Stimulated activated effector memory CD8-positive, alpha-beta T cell treated with anti-CD3 and anti-CD28 coated beads, Interleukin-12 subunit alpha, Interleukin-12 subunit beta, amount 100 ng/mL, for 72 hours (primary cell): ENCODE measurements at places on chromosomes 2 and 18.

DNA sequence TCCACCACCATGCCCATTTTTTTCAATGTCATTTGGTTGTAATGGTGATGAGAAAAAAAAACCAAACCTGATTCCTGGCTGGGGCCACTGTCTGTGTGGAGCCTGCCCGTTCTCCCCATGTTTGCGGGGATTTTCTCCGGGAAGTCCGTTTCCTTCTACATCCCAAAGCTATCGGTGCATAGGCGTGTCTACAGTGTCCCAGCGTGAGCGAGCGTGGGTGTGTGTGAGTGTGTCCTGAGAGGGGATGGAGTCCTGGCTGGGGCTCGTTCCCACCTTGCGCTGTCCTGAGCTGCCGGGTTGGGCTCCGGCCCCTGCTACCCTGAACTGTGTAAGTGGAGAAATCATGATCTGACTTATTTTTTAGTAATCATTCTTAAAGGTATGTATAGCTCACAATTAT, 7.3 kb upstream of the ZAP70 start:
- DNase-seq = no peak

DNA sequence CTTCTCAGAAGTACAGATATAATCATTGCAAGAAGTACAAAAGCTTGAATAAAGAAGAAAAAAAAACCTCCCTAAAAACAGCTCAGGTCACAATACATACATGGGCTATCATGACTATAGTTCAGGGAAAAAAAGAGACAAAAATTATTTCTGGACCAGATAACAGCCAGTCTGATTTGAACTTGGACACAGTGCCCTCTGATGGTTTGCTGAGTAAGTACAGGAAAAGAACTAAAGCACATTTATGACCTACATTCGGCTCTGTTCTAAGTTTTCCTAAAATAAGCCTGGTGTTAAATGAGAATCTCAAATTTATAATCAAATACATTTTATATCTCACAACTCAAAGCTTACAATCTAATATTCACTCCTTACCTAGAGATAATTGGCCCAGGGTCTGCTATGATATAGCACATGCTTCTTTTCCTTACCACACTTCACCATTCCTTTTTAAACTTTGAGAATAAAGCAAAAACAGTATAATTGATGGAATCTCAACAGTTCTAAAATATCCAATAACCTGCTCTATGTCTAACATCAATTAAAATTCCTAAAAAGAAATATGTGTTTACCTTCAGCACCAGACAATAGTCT, 81.1 kb downstream of the RAPH1 start:
- DNase-seq = no peak

- no peak for DNase-seq
Measured at GRCh38 chr18:79361766-79362522, 33.8 kb upstream of the NFATC1 start.

GRCh38 chr2:17517481-17518211, 594 bp downstream of the RAD51AP2 start:
- no peak for DNase-seq

DNA sequence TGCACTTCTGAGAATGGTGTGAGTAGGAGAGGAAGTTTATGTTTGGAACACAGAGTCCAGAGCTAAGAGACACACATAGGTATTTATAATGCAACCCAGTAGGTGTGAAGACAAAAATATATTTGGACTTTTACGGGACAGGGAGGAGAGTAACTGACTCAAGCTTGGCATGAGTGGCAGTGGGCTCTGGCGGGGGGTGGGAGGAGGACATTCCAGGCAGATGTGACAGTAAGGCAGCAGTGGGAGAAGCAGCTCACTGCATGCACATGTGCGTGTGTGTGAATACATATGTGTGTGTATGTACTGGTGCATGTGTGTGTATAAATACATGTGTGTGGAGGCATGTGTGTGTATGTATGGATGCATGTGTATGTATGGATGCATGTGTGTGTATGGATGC, 51.4 kb downstream of the DCDC2C start:
- no peak for DNase-seq

GRCh38 chr2:25044990-25045389, 3.1 kb downstream of the EFR3B start:
- peak; percentile 63 for DNase-seq

GRCh38 chr2:74747411-74748080, 86.4 kb upstream of the HK2 start:
- no peak for DNase-seq

DNA sequence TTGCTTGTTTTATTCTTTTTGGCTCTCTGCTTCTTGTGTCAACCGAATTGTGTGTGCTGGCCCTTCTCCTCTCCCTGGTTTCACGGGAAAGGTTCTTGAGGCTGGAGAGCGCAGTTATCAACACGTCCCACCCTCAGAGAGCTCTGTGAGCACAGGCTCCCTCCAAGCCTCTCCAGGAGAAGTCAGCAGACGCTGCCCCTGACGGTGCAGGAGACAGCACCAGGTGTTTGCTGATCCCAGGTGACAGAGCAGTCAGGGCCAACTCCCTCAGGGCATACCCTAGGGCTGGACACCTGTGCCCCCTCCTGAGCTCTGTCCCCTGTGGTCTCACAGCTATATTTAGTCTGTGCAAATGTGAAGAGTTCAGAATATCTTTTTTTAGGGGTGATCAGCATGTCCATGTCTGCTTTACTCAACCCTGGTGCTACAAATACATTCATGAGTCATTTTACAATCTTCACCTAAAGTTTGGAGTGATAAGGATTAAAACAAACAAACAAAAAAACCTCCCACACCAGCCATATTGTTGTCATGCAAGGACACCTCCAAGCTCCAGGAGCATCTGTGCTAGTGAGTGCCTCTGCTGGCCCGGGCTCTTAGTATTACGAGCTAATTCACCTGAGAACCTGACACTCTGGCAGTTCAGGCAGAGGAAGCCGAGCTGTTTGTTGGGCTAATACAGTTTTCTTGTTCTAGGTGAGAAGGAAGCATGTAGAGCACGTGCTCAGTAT, 65.9 kb upstream of the TMEM200C start:
- no peak for DNase-seq

DNA sequence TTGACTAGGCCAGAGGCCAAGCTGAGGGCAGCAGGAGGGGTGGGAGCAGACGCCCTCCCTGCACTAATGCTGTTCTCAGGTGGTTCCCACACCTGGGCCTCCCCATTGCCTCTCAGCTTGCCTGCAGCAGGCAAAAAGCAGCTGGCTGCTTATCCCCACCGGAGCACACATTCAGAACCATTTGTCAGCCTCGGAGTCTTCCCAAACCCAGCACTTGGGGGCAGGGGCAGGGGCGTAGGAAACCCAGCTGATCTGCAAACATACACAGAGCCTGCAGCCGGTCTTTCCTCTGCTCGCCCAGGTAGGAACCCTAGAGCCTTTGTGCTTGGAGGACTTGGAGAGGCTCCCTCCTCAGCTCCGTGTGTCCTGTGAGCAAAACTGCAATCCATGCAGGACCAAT, 249.8 kb downstream of the CYP26B1 start:
- peak; percentile 33 for DNase-seq

DNA sequence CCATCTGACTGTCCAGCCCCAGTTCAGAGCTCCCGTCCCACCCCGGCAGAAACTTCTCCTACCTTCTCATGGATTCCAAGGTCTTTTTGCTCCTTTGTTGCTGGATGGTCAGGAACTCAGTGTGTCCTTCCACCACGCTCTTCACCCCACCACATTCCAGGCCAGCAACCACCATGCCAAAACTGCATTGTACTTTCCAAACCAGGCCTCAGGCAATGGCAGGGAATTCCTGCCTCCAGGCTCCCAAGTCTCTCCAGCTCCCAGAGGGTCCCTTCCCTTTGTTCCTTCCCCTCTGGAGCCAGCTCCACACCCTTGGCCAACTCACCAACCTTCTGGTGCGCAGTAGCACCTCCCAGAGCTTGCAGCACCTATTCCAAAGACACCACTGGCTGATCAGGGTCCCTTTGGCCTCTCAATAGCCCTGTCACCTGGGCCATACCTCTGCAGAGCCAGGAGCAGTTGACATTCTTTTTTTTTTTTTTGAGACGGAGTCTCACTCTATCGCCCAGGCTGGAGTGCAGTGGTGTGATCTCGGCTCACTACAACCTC, 8.1 kb downstream of the CHMP1B start:
- no peak for DNase-seq

DNA sequence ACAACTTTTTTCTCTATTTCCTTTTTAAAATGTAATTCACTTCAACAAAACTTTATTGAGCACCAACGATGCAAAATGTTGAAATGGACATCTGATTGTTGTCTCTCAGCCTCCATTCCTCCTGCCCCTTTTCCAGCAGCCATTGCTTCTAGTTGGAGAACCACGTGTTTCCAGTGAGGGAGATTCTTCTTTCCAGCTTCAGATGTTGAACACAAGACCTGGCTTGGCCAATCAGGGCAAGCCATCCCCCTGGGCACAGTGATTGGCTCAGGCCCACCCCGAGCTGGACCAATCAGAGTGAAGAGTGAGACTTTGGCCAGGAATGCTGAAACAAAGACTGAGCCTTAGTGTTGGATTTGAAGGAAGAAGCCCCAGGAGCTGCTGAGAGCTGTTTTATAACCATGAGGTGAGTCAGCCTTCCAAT, 59.0 kb downstream of the E2F6 start:
- DNase-seq = no peak

- no peak for DNase-seq
Measured at GRCh38 chr18:45871431-45872084, 46.1 kb downstream of the SIGLEC15 start.

- no peak for DNase-seq
Measured at GRCh38 chr18:6001867-6002266, 106.5 kb upstream of the TMEM200C start.

- DNase-seq = no peak
Measured at GRCh38 chr2:1821530-1821929, 77.2 kb upstream of the PXDN start.

GRCh38 chr2:107553539-107553938, 273.2 kb upstream of the RGPD4 start:
- no peak for DNase-seq

DNA sequence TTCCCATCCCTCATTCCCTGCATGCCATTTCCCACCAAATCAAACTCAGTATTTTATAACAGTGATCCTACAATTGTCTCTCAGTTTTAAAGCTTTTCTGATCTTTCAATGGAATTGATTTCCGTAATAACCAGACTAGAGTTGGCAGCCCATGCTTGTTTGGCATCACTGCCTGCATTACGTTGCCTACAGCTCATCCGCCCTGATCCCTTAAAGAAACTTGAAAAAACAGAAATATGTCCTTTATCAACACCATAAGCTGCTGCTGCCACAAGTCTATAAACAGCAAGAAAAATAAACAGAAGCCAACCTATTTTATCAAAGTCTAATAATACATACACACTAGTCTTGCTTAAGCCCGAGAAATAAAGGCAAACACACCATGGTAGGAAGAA, 331.0 kb downstream of the METTL4 start:
- no peak for DNase-seq

DNA sequence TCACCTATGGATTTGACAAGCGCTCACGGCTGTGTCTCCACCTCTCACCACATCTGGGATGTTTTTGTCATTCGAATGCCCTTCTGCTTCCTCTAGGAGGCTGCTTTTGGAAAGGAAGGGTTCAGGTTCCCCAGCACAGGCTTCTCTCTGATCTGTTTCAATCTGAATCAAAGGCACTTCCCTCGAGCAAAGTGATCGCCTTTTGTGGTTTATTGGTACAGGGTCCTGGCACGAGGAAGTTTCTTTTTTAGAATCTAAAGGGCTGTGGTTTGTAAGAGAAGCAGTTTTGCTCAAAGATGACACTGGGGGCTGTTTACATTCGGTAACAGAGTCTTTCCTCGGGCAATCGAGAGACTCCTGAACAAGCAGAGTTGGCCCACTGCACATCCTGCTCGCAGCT, 145.0 kb downstream of the DAW1 start:
- no peak for DNase-seq

DNA sequence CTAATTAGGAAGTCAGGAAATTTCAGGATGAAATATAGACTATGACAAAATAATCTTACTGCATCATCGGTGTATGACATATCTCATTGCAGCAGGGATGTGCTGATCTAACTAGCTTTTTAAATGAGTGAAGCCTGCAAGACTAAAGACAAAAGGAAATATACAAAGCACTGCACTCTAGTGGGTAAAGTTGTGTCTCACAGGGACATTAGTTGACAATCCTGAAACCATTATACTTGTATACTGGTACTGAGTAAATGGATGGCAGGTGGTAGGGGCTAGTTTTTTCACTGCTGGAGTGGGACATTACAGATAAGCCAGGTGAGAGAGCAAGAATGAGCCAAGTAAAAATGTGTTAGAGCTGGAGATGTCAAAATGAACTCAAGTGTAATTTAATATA, 317.5 kb upstream of the RAB6C start:
- no peak for DNase-seq

DNA sequence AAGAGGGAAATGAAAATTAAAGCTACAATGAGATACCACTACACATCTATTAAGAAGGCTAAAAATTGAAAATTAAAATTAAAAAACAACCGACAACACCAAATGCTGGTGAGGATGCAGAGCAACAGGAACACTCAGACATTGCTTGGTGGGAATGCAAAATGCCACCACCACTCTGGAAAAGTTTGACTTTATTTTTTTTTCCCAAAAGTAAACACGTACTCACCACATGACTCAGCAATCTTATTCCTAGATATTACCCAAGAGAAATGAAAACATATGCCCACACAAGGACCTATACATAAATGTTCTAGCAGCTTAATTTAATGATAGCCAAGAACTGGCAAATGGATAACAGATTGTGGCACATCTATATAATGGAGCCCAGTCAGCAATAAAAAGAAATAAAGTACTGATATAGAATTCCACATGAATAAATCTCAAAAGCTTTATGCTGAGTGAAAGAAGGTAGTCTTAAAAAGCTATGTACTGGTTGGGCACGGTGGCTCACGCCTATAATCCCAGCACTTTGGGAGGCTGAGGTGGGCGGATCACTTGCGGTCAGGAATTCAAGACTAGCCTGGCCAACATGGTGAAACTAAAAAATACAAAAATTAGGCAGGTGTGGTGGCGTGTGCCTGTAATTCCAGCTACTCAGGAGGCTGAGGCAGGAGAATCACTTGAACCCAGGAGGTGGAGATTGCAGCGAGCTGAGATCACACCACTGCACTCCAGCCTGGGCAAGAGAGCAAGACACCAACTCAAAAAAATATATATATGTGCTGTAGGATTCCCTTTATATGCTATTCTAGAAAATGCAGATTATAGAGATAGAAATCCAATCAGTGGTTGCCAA, 4.2 kb upstream of the PROC start:
- DNase-seq = no peak

GRCh38 chr2:71003966-71004755, 9.5 kb upstream of the TEX261 start:
- DNase-seq = no peak

- DNase-seq = no peak
Measured at GRCh38 chr2:108594982-108595464, 60.8 kb downstream of the LIMS1 start.

- no peak for DNase-seq
Measured at GRCh38 chr2:200318940-200319435, 12.5 kb downstream of the SPATS2L start.
